ENCODE measurements at places on chromosomes 11 and 22.

GRCh38 chr11:115552151-115552772 is 48.0 kb upstream of the CADM1 start:
- DNase-seq = no peak

GRCh38 chr11:116420030-116420429 is 352.8 kb downstream of the BUD13 start:
- DNase-seq = no peak

DNA sequence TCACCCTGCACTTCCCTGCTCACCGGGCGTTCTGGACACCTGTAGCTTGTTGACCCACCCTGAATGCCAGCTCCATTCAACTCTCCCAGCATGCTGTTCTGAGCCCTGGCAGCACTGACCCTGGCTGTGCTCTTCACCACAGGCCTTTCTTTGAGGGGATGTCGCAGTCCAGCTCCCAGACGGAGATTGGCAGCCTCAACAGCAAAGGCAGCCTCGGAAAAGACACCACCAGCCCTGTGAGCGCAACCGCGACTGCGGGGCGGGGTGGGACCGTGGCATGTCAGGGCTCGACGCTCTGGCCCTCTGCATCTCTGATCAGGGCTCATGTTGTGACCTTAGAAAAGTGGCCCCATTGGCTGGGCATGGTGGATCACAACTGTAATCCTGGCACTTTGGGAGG is 47.4 kb upstream of the RAB1B start:
- no peak for DNase-seq

GRCh38 chr11:19631712-19632498 is 80.7 kb upstream of the NAV2 start:
- peak; percentile 31 for DNase-seq

DNA sequence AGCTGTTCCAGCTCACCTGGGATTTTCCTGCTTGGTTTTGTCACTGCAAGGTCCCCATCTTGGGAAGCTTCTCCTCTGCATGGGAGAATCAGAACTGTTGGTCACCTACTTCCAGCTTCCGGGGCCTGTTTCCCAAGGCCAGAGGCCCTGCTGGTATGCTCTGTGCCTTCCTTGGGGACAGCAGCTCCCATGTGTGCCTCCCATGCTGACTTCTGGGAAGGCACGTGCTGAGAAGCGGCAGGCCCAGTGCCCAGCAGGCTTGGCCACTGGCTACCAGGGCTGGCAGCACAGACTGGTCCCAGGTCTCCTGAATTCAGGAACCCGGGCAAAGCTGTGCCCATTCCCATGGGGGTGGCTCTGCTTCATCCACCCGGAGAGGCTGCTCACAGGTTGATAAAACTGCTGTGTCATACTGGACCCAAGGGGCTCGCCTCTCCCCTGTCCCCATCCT is 33.8 kb downstream of the MYEOV start:
- no peak for DNase-seq

DNA sequence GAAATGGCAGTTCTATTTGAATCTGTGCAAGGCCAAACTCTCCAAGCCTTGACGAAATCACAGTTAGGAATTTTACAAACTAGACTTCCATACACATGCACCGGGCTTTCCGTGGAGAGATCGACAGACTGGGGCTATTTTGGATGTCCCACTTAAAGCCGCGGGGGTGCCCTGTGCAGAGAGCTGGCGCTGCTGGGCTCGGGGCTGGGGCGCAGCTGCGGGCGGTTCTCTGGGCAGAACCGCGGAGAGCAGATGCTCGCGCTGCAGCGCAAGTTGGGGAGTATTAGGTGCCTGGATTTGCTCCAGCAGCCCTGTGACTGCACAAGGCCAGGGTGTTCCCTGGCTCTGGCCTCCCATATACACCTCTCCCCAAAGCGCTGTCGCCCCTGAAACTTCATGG is 67.2 kb downstream of the SPATA19 start:
- DNase-seq = no peak

DNA sequence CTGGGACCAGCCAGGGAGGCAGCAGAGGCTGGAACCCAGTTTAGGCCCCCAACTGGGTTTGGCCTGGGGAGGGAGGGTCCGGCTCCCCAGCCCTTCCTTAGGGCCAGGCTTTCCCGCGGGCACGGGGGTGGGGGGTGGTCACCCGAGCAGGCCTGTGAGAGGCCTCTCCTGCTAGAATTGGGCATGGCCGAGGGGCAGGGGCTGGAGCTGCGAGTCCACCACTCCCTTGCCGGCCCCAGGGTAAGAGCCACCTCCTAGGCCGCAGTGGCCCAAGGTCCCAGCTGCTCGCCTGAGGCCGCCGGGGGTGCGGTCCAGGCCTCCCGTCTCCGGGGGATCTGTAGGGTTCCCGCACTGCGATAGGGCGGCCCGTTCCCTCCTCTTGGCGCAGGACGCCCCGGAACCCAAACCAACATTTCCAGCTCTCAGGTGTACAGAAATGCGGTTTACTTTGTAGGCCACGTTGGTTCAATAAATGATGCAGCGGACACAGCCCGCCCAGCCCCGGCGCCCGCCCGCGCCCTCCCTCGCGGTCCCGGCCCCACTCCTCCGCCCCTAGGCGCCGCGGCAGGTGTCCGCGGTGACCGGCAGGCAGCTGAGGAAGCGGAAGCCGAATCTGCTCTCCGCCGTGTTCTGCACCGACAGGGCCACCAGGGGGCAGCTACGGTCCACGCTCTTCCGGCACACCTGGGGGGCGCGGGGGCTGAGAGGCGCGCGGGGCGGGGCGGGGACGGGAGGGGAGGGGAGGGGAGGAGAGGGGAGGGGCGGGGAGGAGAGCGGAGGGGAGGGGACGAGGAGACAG is 5.9 kb downstream of the LMNTD2 start:
- peak; percentile 71 for DNase-seq

- peak; percentile 12 for DNase-seq
Observed at GRCh38 chr11:15800111-15800800, 556.1 kb downstream of the SOX6 start.

- DNase-seq = no peak
Observed at GRCh38 chr22:29524442-29525191, 28.9 kb downstream of the THOC5 start.

DNA sequence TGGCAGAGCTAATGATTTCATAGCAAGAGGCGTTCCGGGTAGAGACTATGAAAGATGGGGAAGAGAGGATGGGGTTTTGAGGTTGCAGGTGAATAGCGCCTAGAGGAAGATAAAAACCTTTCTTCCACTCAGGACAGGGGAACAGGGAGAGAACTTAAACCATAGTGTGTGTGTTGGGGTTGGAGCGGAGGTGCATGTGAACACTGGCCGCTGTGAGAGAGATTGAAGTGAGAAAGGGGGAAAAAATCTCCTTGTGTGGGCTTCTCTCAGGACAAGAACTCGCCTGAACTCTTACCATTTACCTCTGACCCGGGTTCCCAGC is 3.4 kb downstream of the BSX start:
- DNase-seq = no peak

DNA sequence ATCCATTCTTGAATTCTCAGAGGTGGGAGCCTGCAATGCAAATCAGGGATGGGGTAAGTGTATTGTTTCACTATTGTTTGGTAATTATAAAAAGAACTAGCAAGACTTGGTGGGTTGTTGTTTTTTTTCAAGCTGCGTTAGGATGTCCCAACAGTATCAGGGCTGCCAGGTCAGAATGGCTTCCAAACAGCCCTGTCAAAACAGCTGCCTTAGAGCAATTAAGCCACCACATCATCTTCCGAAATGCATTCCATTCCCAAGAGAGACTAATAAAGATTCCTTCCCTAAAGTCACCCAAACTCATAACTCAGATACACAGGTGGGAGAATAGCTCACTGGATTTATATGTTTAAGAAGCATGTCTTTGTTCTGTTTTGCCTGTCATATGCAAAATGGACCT is 23.5 kb downstream of the BBOX1 start:
- no peak for DNase-seq

DNA sequence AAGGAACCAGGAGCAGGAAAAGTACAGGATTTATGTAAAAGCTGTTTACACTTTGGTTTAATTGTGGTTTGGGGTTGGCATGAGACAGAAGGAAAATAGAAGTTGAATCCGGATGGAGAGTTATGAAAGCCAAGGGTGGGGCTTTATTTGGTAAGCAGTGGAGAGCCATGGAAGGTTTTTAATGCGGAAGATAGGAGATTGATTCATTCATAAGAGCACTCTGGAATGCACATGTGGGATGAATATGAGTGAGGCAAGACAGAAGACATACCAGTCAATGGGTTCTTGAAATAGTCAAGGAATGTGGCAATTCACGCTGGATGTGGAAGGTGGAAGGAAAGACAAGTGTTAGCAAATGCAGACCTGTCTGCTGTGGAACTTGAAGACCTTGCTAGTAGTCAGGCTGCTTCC is 9.3 kb upstream of the GLB1L3 start:
- DNase-seq = no peak

GRCh38 chr11:123973816-123974215 is 3.8 kb downstream of the OR10S1 start:
- DNase-seq = no peak

DNA sequence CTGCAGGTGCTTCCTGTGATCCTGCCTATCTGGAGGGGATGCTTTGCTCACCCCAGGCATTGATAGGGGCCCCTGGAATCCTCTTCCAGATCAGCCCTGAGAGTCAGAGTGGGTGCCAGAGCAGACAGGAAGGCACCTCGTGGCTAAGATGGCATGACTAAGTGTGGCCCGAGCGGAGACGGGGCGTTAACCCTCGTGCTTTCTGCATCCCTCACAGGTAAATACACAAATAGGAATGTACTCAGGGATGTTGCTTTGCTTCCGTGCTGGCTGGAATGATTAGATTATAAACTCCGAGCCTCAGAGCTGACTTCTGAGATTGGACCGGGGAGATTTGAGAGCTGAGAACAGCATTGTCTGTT is 312.7 kb upstream of the B3GAT1 start:
- DNase-seq = peak; percentile 68

DNA sequence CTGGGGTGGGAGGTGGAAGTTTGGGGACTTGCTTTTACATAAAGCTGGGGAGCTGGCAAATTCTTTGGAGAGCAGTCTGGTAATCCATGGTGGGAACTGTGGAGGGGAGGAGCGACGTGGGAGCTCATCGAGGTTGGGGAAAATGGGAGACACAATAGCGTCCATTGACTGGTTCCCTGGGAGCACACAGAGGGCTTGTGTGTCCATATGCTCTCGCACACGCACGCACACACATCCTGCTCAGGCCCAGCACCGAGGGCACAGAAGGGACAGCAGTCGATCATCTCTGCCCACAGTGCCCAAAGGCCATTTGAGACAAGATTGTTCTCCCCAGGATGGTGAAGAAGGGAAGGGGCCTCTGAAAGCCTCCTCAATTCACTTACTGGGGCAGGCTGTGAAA is 53.7 kb downstream of the FBXO7 start:
- no peak for DNase-seq

GRCh38 chr22:36594569-36594968 is 65.6 kb upstream of the EIF3D start:
- DNase-seq = no peak

- DNase-seq = no peak
Observed at GRCh38 chr11:124756753-124757227, 4.7 kb upstream of the VSIG2 start.

- DNase-seq = no peak
Observed at GRCh38 chr11:105162506-105162905, 22.9 kb upstream of the CARD18 start.

DNA sequence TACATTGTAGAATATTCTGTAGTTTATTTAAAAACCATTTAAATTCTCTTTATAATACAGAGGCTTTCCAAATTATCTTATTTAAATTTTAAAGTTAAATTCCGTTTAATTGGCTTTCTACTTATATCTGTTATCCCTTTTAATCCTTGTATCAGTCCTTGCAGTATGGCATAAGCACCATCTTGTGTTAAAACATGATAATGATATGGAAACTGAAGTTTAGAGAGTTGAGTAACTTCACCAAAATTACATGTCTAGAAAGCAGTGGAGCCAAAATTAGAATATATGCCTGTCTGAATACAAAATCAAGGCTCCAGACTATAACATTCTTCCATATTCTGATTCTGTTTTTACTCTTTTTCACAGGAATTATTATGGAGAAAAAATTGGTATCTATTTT is 57.0 kb downstream of the ANO5 start:
- no peak for DNase-seq

- no peak for DNase-seq
Observed at GRCh38 chr22:37632174-37633088, 7.0 kb upstream of the SH3BP1 start.

Measured in thyroid gland (tissue), 4 donors.